ENCODE measurements at places on chromosomes 7 and 10.

- no peak for DNase-seq
These were observed 149.4 kb upstream of the NPS start for GRCh38 chr10:127399668-127400067.

DNA sequence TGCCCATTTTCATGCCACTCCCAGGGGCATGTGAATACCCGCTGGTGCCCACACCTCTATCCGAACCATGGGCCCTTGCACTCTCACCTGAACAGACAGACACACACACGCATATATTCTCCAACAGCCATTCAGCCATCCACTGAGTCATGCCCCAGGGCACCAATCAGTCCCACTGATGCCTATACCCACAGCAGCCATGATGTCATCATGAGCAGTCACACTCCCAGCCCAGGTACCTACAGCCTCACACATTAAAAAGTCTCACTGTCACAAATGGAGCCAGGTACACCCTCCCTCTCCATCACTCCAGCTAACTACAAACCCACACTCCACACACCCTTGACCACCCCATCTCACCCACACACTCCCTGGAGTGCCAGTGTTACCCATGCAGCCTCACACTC lies 12.2 kb downstream of the VSIR start:
- DNase-seq: no peak

DNA sequence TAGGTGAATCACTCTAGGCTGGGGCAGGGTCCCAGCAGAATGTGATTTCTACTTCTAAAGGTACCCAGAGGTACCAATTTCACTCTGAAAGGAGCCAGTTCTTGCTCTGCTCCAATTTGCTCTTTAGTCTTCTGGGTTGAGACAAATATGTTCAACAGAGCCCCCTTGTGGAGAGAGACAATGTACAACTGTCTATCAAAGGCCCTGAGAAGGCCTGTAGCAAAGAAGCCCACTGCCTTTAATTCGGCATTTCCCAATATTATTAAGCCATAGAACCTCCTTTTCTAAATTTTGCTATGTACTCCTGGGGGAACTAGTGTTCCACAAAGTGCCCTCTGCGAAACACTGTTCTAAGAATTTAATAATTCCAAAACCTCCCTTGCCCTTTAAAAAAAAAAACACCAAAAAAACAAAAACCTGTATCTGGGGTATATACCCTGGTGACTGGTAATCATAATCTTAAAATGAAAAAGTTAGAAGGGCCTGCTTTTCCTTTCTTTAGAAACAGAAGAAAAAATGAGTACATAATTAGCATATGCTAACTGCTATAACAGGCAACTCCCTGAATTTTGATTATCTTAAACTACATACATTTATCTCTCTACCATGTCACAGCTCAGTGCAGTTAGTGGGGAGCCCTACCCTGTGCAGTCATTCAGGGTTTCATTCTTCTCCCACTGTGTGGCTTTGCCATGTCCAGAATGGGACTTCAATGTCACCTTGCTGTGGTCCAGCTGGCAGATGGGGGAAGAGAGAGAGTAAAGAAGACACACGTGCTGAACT lies 160.9 kb upstream of the BMPER start:
- no peak for DNase-seq

DNA sequence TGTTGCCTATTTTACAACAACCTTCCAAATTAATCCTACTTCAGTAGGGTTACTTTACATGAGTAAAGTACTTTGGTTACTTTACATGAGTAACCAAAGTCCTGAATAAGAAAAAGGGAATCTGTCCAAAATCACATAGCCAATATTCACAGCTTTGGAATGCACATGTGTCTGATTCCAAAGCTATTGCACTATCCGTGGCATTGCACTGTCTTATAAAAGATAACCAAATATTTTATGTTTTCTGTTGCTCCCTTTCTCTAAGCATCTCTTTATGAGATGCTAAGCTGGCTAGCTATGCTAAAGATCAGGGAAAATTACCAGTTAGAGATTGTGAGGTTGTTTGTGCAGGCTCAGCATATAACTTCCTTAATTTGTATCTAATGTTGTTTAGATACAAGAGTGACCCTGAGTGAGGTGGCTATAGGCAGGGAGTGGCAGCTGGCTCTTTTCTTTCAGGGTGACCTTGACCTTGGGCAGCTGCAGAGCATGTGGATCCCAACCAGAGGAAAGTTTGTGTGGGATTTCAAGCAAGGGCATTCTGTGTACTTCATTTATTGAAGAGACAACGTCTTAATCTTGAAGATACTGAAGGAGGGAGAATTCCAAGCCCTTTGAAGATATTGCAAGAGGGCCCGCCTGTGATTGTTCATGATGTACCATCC lies 366.1 kb upstream of the ANKRD30A start:
- peak; percentile 82 for DNase-seq

GRCh38 chr10:61798713-61799112 lies 102.8 kb upstream of the ARID5B start:
- DNase-seq: no peak

DNA sequence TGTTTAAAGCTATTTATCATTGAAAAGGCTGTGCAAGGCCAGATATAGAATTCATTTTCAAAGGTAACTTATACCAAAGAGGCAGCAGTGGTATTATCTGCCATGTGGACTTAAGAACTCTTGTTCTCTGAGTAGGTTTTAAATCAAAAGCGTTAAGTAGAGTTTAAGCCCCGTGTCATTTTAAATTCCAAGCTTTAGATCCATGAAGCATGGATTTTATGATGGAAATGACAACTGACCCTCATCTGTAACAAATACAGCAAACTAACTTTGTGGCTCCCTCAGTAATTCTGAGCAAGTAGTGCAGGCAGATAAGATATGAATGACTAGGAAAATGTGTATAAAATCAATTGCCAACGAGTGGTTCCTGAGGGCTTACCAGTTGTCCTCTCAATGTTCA lies 247.0 kb downstream of the WDR11 start:
- no peak for DNase-seq

DNA sequence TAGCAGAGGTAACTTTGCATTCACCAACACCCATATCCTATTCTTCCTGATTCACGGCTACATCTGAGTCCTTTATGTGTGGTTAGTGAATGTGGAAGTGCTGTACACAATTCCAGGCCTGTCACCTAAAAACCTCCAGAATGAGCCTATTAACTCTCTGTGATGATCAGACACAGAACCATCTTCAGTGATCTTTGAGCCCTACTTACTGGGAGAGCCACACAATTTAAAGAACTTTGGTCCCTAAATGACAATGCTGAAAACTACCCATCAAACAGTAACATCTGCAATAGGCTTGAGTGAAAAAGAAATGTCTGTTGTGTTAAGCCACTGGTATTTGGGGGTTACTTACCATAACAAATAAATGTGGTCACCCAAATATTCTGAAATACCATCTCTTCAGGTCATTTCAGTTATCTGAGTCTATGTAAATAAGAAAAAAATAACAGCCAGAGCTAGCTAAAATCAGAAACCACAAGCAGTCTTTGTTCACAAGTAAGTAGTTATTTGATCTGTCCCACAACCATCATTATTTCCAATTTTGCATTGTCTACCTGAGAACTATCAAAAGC lies 145.7 kb downstream of the HGF start:
- DNase-seq: peak; percentile 46

GRCh38 chr7:481219-481930 lies 38.3 kb downstream of the PDGFA start:
- DNase-seq: no peak

DNA sequence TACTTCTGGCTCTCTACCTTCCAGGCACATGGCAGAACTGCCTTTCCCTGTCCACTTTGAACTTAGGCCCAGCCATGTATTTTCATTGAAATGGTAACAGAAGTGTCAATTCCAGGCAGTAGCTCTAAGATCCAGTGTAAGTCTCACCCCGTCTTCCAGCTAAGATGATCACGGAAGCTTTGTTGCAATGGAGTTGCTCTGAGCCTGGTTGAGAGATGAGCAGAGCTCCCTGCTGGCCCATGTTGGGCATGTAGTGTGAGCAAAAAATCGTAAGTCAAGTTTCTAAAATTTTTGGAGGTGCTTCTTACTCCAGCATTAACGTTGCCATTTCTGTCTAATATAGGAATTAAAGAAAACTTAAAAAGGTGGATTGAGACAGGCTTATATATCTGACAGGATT lies 274.4 kb downstream of the IPMK start:
- DNase-seq: no peak

DNA sequence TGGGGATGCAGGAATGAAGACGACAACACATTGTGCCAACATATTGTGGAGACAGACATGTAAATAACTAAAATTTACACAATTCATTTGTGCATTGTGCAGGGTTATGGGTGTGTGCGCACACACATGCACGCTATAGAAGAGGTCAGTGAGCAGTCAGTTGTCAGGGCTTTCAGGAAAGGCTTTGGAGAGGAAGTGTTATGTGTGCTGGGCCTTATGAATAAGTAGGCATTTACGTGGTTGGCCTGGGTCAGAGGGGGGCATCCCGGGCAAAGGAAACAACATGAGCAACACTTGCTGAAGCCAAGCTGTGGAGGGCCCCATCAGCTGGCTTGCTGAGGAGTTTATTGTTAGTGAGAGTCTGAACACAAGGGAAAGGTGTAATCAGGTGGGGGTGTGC lies 4.1 kb downstream of the PRXL2A start:
- no peak for DNase-seq

DNA sequence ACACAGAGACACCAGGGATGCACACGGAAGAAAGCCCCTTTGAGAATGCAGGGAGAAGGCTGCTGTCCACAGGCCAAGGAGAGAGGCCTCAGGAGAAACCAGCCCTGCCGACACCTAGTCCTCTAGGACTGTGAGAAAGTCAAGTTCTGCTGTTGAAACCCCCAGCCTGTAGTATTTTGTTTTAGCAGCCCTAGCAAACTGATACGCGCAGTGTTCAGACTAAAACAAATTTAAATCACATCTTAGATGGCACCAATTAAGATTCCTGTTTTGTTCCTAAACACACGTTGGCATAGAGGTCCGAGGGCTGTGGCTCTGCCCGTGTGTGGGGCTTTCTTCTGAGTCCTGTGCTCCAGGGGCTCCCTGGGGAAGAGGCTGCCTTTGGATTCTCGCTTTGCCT lies 21.7 kb downstream of the LMTK2 start:
- no peak for DNase-seq

GRCh38 chr10:117165538-117166417 lies 27.7 kb upstream of the VAX1 start:
- no peak for DNase-seq

- peak; percentile 47 for DNase-seq
These were observed 734 bp downstream of the PTPN12 start for GRCh38 chr7:77537778-77538280.

DNA sequence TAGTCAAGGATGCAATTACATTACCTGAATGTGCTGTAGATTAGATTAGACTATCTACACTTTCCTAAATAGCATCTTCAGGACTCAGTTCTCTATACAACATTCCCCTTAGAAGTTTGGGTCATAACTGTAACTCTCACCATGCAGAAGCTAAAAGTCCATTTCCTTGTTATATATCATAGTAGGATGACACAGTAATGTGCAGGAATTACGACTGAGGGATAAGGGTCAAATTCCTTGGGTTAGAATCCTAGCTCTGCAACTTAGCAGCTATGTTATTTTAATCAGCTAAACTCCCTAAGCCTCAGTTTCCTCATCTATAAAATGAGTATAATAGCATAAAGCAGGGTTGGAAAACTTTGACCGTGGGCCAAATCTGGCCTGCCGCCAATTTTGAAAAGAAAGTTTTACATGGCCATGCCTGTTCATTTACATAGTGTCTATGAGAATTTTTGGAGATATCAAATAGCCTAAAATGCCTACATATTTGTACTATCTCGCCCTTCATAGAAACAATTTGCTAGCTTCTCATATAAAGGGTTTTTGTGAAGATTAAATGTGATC lies 14.8 kb downstream of the NRCAM start:
- DNase-seq: no peak

DNA sequence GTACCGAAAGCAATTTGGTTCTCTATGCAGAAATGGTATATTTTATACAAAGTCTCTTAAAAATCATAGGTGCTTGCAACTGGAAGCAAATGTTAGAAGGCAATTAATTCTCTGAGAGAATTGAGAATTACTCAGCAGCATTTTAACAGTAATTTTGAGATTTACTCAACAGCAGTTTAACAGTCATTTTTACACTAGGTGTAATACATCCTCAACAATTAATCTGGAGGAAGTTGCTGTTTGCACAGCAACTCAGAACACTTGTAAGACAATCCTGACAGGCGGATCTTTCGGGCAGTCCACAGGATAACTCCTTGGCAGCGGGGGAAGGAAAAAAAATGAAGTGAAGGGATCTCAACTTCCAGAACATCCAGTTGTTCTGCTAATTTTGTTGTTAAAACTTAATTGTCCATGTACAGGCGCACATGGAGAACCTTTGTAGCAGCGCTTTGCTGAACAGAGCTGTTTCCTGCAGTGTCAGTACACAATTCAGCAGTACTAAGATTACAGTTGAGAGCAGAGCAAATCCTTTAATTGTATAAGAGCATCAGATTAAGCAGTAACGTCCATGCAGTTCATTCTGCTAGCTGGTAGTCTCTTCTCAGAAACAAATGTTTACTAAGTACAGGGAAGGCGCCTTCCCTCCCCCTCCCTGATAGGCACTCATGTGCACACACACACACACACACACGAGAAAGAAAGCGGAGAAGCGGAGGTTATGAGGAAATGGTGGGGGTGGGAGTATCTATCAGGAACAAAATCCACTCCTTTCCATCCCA lies 43.8 kb downstream of the ENO4 start:
- DNase-seq: peak; percentile 13

DNA sequence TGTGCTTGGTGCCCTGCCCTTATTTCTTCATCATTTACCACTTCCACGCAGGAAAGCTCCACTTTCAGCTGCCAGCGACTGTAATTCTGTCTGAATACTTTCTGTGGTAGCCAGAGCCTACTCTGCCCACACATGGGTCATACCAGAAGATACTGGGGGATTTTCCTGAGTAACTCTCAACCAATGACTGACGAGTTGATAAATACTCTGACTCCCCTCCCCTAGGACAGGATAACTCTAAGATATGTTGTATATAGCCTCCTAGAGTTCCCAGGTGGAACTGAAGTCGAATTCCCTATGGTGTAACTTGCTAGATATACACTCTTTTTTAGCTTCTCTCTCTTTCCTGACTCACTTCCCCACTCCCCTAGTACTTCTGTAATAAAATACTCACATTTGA lies 29.8 kb downstream of the SEM1 start:
- no peak for DNase-seq

GRCh38 chr10:103852189-103852711 lies 3.1 kb downstream of the SH3PXD2A start:
- DNase-seq: peak; percentile 54

- peak; percentile 41 for DNase-seq
These were observed 2.4 kb downstream of the SFMBT2 start for GRCh38 chr10:7408291-7409044.

DNA sequence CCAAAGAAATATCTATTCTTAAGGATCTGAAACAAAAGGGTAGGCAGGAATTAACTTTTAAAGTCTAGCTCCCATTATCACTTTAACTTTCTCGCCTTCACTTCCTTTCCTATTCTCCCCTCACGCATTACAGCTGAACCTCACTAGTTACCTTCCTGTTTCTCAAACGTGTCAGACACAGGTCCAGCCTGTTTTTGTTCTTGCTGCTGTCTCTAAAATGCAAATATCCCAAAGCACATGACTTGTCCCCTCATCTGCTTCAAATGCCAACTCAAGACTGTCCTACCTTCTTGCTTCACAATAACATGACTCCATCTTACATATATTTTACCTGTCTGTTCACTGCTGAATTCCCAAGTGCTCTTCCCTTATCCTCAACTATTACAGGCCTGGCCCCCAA lies 17.6 kb downstream of the ZDHHC6 start:
- no peak for DNase-seq

Measured in astrocyte of the spinal cord (primary cell).